ENCODE measurements at places on chromosomes 3 and 15.

DNA sequence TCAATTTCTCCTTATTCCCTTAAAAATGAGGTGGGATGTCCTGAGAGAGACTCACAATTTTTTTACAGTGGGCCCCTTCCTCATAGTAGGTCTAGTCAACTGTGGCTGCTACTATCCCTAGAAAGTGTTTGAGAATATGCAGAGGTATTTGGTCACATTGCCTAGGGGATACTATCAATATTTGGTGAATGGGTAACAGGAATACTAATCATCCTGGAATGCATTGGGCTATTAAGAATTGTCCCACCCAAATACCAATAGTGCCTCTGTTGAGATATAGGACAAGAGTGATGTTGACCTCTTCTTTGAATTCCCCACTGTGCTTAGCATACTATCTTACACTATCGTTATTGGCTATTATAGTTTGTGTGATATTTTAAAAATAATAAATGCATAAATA is 389.4 kb downstream of the DIPK2A start:
- DNase-seq, result no peak

- DNase-seq, result no peak
These were observed 1.3 kb upstream of the ZIC4 start for GRCh38 chr3:147407498-147408187.

DNA sequence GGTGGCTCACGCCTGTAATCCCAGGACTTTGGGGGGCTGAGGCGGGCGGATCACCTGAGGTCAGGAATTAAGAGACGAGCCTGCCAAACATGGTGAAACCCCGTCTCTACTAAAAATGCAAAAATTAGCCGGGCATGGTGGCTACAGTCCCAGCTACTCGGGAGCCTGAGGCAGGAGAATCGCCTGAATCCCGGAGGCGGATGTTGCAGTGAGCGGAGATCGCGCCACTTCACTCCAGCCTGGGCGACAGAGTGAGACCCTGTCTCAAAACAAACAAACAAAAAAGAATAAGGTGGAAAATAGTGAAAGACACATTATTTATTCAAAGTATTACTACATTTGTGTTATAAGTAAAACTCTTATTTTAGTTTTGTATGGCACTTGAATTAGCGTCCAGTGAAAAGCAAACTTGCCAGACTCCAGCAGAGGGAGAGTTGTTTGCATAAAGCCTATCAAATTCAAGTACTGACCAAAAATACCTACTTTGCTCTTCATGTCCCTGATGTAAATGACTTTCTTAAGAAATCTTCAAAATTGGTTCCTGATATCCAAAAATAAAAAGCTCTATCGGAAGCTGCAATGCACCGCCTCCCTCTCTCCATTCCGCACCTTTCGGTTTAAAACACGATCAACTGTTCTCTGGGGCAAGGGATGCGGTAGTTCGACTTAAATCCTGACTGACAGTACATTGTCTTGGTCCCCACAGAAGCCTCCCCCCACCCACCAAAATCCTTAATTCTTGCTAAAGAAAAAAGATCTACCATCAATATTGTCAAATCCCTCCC is 1.2 kb downstream of the TRPM7 start:
- DNase-seq, result no peak

- DNase-seq, result no peak
These were observed 6.6 kb downstream of the ISG20 start for GRCh38 chr15:88645171-88646087.

GRCh38 chr3:34013818-34014570 is 215.6 kb downstream of the PDCD6IP start:
- no peak for DNase-seq

DNA sequence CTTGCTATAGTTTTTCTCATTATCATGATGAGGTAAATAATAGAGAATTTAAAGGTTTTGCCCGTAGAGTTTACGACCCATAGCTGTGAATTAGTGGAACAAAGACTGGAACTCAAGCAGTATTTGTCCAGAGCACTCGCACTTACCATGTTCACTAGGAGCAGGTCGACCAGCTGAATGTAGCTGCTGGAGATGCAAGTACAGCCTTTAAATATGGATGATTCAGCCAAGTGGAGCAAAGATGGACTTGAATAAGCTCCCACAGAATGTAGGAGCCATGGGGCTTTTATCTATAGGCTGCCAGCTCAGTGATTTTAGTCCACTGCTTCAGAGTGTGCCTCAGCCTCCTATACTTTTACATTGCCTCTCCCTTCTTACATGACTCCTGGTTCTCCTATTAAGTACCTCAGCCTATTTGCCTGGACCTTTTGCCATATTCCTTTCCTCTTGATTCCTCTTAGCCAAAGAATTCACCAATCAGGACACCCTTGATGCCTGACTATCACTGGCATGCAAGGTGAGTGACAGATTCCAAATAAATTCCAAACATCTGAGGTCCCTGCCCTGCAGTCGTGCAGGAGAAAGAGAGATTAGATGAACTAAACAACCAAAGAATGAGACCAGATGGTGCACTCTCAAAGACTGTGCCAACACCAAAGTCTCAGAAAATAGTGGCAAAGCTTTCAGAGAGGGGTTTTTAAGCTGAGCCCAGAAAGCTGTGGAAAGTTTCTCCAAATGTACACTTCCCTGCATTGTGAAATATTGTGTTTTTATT is 3.9 kb downstream of the MKRN3 start:
- peak; percentile 30 for DNase-seq

DNA sequence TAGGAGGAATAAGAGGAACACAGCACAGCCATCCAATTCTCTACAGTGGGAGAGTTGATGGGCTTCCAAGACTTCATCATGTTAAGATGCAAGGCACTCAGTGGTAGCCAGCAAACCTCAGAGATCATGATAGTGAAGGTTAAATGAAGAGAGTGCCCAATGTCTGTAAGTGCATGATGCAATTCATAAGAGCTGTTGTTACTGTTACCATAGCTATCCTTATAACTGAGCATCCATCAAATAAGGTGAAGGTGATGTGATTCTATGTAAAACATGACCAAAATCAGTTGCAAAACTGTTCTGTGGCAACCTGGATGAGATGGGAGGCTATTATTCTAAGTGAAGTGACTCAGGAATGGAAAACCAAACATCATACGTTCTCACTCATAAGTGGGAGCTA is 289.7 kb downstream of the MAGI1 start:
- DNase-seq, result no peak

GRCh38 chr3:179949412-179949811 is 87.3 kb downstream of the PEX5L start:
- DNase-seq, result peak; percentile 79

GRCh38 chr15:91214675-91215590 is 114.9 kb downstream of the SV2B start:
- peak; percentile 60 for DNase-seq

DNA sequence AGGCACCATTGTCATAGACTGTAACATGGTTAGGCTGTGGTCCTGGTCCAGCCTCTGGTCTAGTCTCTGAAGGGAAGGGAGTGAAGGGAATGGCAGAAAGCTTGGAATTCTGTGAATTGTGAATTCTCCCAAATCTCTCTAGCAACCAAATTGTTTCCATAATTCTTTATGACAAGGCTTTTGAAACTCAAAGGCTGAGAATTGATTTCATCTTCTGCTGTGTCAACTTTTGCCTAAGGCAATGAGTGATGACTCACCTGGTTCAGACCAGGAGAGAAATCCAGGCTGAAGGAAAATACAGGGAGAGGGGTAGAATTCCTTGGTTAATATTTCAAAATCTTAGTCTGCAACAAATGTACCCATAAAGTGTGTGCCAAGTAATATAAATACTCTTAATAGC is 82.6 kb upstream of the ADPGK start:
- no peak for DNase-seq

GRCh38 chr15:39819533-39819932 is 36.9 kb upstream of the FSIP1 start:
- DNase-seq, result no peak

DNA sequence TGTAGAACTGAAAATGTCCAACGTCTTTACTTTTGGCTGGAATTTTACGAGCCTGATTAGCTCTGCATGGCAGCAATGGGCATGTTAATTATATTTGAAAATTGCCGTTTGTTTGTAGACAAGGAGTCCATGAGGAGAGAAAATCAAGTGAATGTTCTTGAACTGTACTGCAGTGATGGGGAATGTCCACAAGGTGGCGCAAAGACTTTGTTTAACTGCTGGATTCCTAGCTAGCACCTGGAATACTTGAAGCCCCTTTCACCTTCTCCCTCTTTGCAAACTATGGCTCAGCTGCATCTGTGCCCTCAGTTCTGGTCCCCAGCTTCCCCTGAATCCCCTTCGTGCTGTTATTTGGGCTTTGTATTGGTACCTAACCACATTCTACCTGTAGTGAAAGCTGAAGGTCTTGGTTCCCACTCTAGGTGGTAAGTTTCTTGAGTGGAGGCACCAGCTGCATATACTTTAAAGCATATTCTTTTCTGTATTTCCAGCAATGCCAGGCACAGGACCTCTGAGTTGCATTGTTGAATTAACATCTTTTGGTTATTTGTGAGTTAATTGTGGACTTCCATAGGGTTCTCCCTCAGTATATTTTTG is 25.3 kb downstream of the EXOG start:
- DNase-seq, result peak; percentile 74

- DNase-seq, result no peak
These were observed 58.1 kb downstream of the DCBLD2 start for GRCh38 chr3:98843266-98843959.

GRCh38 chr15:78979456-78980320 is 34.8 kb upstream of the CTSH start:
- DNase-seq, result peak; percentile 68

Data from NCI-H2081 (cell line).